ENCODE measurements at places on chromosomes 5 and 9.
A peak's percentile ranks its signal among the peaks of the same experiment; 100 is the strongest.

- no peak for DNase-seq
These were observed 348.2 kb downstream of the IRX1 start for GRCh38 chr5:3943859-3944258.

- no peak for DNase-seq
These were observed 242.6 kb downstream of the AUH start for GRCh38 chr9:91119142-91119541.

- no peak for DNase-seq
These were observed 378.5 kb upstream of the IRX1 start for GRCh38 chr5:3217114-3217513.

DNA sequence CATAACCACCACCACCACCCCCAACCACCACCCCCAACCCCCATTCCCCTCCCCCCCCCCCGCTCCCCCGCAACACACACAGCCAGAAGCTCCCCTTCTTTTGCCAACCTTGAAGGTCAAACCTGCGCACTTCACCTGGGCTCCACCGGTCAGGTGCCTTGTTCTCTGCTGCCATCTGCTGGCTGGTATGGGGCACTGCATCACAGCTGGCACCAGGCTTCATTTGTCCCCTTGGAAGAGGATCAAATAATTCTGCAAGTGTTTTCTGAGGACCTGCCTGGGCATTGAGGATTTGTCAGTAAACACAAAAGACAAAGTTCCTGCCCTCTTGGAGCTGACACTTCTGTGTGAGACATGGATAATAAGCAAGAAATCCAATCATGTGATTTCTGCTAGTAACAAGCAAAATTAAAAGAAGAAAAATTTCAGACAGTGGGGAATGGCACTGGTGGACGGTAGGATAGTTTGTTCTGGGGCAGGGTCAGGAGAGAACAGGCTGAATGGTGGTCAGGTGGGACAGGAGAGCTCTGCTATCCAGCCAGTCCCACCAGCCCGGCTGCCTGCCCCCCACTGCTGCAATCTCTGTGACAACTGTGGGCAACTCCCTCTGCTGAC lies 55.6 kb upstream of the LMX1B start:
- DNase-seq: peak; percentile 63

DNA sequence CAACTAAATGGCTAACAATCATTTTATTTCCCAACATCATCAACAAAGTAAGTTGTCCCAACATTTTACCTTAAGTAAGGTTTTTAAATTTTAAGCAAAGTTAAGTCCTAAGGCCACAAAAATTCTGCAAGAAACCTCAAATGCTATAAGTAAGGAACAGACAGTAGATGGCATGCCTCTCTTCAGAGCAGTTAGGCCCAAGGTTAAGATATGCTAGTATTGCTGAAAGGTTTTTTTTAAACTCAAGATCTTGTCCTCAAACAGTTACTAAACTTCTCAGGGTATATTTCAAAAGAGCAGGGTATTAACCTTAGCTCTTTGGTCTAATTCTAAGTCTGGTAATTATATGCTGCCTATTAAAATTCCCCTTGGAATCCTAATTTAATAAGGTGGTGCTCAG lies 35.1 kb downstream of the PJA2 start:
- no peak for DNase-seq

DNA sequence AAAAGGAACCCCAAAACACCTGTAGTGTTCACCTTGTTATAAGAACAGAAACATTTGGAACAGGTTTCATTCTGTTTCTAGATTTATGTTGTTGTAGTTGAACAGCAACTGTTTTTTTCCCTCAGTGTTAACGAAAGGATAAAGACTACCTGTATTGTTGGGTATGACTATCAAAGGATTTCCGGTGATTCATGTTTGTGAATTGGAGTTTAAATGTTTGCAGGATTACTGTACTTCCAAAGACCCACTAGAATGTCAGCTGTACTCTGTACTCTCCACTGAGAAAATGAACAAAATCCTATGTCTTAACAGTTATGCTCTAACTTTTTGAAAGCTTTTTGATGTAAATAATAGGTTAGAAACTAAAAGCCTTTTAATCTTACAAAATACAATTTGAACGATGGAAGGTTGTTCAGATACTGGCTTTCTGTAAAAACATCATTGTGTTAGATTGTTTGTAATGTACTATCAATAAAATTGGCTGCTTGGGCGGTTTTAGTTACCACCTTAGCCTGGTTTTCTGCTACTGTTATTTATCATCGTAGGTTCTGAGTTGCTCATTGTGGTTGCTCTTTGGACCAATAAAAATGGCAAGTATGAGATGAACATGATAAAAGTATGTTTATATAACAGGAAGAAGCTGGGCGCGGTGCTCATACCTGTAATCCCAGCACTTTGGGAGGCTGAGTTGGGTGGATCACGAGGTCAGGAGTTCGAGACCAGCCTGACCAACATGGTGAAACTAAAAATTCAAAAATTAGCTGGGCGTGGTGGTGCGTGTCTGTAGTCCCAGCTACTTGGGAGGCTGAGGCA lies 44.1 kb downstream of the DCP2 start:
- DNase-seq: no peak

GRCh38 chr9:122718038-122718437 lies 5.8 kb upstream of the OR1L4 start:
- DNase-seq: no peak

DNA sequence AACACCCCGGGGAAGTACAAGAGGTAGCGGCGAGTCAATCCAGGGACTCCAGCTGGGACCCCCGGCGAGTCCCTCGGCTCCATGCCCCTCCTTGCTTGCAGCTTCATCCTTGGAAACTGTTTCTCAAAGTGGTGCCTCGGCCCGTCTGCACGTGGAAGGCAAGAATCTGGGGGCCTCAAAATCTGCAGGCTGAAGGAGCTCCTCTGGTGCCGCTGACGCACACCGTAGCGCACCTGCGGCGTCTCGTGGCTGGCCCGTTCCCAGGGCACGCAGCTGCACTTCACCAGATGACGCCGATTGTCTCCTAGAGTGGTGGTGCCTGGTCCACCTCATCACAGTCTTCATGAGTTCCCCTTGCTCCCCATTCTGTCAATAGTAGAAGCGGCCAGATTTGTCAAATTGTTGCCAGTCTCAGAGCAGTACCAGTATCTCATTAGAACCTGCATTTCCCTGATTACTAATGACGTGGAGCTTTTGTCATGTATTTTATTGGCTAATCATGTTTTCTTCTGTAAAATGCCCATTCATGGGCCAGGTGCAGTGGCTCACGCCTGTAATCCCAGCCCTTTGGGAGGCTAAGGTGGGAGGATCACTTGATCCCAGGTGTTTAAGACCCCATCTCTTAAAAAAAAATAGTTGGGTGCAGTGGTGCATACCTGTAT lies 38.6 kb downstream of the GTF3C4 start:
- DNase-seq: no peak

- DNase-seq: no peak
These were observed 88.3 kb downstream of the NSUN2 start for GRCh38 chr5:6544561-6544935.

- no peak for DNase-seq
These were observed 96.7 kb upstream of the MAMDC2 start for GRCh38 chr9:69946800-69947437.

- no peak for DNase-seq
These were observed 433.7 kb downstream of the ENC1 start for GRCh38 chr5:74206579-74207550.

DNA sequence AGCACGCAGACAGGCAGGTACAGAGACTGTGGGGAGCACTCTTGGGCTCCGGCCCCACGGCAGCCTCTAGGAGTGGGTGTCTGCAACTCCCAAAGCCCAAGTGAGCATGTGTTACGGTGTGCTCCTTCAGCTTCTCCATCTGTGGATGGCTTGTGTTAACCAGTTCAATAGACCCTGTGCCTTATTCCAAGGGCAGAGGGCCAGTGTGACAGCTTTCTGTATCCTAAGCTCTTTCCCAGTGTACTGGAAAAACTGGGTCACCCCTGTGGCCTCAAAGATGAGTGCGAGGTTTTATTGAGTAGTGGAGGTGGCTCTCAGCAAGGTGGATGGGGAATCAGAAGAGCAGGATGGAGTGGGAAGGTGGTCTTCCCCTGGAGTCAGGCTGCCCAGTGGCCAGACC lies 78.3 kb downstream of the ADAMTS16 start:
- DNase-seq: no peak

- no peak for DNase-seq
These were observed 60.1 kb downstream of the SEMA6A start for GRCh38 chr5:116514421-116514970.

DNA sequence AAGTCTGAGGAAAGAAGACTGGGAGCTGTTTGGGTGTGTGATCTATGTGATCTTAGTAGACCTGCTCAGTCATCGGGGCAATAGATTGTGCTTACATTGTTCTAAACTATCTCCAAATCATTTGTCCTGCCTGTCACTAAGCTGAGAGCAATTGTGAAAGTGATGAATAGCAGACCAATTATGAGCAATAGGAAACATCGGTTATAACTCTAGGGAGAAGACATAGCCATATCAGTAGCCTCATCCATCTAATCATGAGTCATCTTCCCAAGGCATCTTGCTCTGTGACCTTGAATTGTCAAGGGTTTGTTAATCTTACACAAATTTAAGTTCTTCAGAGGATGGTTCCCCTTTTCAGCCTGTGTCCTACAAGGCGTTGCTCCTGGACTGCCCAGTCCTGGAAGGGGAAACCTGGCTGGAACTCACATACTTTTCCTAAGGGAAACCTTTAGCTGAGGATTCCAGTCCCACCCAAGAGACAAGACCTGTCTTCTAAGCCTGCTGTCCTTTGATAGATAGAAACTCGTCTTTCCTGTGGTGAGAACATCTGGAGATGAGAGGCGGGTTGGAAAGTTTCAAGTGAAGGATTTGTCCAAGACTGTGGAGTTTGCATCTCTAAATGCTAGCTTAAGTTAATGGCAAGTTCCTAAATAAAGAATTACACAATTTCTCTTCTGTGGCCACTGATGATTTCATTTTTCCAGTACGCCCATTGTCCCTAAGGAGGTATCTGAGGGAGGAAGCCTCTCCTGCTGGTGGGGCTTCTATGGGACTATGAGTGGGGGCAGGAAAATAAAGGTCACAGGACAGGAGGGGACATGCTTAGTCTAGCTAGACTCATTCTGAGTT lies 53.9 kb upstream of the TRIM32 start:
- DNase-seq: no peak

DNA sequence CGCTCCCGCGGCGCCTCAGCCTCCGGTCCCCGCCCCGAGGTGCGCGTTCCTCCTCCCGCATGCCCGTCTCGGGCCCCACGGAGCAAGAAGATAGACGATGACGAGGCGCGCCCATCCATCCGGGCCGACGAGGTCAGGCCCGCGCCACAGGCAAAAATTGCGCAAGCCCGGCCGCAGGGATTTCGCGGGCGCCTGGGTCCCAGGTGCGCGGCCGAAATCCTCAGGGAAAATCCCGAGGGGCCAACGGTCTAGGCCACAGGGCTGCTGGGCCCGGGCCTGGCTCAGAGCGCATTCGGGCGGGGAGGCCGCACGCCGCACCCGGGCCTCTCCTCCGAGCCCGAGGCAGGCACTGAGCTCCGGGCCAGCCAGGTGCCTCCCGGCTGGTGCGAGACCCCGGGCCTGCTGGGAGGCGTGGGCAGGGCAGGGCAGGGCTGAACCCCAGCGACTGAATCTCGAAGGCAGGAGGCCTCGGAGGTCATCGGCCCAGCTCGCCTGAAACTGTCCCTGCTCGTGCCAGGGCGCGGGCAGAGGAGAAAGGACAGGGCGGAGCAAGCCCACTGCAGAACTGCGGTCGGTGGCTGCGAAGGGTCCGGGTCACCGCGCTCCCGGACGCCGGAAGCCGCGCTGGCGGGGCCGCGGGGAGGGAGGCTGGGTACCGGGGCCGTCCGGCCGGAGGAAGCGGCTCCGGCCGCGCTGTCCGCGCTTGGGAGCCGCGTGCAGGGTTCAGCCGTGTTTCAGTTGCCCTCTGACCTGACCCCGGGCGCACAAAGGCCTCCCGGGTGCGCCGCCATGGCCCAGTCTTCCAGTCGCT lies 66.8 kb downstream of the FOXD1 start:
- DNase-seq: no peak

- DNase-seq: no peak
These were observed 753.2 kb upstream of the RIOK2 start for GRCh38 chr5:97936231-97936630.

GRCh38 chr5:124194282-124194681 lies 552.2 kb downstream of the ZNF608 start:
- DNase-seq: no peak

- no peak for DNase-seq
These were observed 342.5 kb downstream of the NFIB start for GRCh38 chr9:13971415-13971814.

DNA sequence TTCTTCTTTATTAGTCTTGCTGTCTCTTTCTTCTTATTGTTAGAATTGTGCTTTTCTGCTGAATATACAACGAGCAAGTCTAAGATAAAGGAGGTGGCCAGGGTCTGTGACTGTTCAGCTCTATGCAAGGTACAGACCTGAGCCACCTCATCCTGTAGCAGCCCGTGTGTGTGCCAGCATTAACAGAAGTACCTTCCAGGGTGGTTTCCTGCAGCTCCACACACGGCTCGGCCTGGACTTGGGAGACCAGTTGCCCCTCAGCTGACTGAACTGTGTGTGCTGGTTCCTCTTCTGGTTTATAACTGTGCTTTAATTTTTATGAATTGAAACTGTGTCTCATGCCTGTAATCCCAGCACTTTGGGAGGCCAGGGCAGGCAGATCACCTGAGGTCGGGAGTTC lies 70.5 kb downstream of the FBXL7 start:
- DNase-seq: no peak

DNA sequence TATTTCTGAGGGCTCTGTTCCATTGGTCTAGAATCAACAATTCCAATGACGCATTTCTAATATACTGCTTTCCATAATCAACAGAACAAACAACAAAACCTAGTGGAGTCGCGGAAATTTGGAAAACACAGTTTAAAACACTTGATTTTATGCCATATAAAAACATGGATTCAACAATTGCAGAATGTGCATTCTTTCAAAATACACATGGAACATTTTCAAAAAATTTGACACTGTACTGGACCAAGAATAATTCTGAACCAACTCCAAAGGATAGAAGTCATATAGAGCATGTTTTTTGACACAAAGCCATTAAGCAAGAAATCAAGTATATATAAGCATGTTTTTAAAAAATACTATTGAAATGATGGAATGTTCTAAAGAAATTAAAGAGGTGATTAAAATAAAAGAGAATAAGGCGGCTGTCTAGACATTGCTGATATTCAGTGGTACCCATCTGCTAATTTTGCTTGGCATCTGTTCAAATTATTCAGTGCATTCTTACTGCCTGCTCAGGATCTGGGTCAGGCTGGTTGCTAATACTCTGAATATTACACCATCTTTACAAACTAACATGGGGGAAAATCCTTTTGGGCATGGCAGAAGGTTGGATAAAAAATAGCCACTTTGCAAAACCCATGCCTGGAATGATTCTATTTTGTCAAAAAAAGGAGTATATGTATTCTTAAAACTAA lies 221.3 kb downstream of the NPR3 start:
- DNase-seq: no peak

- peak; percentile 6 for DNase-seq
These were observed 9.7 kb downstream of the LECT2 start for GRCh38 chr5:135944967-135945560.

GRCh38 chr5:67969631-67970030 lies 245.9 kb upstream of the PIK3R1 start:
- DNase-seq: no peak

- no peak for DNase-seq
These were observed 17.2 kb upstream of the NINJ1 start for GRCh38 chr9:93151097-93151784.
